Osteocyte (in vitro differentiated cells): ENCODE measurements at places on chromosomes 7 and 10.

- peak; percentile 93 for DNase-seq
These were observed 14.7 kb upstream of the MICALL2 start for GRCh38 chr7:1473864-1474512.

- DNase-seq = no peak
These were observed 6.4 kb downstream of the KDM7A start for GRCh38 chr7:140170375-140170774.

DNA sequence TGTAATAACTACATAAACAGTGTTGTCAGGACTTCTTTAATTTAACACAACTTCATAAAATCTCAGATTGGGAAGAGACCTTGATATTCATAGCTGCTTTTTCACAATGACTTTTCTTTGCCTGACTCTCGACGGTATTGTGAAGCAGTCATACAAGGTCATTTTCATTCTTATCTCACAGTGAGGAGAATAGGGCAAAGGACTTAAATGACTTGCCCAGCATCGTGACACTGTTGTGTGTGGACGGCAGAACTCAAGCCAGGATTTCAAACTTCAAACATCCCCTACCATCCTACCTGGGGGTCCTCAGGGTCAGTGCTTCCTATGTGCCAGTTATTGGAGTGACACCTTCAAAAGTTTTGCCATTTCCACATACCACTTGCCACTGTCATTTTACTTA lies 138.5 kb upstream of the GDF10 start:
- DNase-seq = no peak

- DNase-seq = no peak
These were observed 135.9 kb upstream of the CCDC6 start for GRCh38 chr10:60042262-60042661.

DNA sequence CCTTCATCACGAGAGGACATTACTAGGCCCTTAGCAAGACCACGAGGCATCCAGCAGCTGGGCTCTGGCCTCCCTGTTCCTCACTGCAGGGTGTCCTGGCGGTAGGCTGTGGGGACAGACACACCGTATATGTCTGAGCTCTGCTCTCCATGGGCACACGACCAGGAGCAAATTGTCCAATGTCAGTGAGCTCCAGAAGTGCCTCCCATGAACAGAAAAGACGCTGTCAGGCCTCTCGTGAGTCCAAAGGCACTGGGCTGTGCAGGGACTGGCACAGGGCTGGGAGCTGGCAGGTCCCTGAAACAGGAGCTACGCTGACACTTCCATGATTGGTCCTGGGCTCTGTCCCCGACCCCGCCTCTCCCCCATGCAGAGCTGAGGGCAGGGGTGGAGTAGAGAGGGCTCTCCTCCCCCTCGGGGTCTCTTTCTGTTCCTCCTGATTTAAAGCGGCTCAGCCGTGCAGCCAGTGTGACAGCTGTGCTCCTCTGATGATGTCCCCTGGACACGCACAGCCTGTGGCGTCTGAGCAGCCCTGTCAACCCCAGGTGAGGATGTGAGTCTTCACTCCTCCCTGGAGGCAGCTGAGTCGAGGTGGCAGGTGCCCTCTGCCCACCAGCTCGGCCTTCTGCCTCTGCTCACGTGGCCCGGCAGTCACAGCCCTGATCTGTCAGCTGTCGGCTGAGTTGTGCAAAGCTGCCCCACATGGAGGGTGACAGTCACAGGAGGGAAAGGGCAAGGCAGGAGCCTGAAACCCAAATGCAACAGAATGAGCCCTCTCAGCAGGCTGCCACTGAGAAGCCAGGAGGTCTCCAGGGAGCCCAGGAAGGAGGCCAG lies 13.0 kb downstream of the ANTXRL start:
- DNase-seq = peak; percentile 80

- no peak for DNase-seq
These were observed 161.9 kb downstream of the GRK5 start for GRCh38 chr10:119368991-119369869.

DNA sequence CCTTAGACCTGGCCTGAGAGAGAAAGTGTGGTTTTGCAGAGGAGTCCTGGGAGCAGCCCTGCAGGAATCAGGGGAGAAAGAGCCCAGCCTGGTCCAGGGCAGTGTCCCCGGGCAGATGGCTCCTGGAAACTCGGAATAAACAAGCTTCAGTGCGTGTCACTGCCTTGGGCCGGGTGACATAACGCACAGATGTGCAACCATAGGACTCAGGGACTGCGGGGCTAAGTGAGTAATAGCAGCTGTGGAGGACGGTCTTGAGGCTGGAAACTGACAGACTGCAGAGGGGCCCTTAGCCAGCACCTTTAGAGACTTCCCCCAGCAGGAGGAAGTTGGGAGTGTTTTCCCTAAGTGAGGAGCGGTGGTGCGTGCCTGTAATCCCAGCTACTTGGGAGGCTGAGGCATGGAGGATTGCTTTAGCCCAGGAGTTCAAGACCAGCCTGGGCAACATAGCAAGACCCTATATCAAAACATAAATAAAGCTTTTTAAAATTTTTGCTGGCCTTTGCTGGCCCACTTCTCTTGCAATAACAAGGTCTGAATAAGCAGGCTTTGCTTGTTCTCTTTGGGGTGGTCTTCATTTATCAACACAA lies 5.3 kb upstream of the CLIP2 start:
- DNase-seq = no peak

DNA sequence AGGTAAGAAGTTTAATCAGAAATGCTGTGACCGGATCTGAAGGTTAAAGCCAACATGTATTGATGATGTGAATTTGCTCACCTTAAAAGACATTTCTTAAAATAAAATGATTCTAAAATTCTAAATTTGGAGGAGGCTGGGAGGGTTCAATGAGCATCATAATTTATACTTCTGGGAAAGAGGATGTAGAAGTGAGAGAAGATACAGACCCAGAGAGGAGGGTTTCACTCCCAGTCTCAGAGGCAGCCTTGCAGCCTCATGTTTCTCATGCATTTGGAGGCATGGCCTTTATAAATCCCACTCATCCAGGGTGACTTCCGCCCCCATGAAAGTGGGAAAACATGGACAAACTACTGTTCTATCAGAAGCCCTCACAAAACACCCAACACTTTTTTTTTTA lies 305.6 kb upstream of the PITRM1 start:
- DNase-seq = no peak

DNA sequence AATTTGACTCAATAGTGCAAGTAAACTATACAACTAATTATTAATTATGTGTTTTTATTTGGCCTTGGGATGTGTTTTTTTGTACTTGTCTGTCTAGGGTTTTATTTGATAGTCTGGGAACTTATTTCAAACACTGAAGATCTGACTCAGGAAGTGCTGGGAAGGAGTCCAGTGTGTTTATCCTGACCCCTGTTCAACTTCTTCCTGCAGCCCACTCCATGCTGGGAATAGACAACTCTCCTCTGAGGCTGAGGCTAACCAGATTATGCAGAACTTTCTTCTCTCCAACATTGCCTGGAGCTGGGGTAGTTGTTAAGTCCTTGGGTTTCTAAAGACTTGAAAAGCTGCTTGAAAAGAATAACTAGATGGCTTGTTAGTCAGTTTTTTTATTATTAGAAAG lies 6.9 kb downstream of the CISD1 start:
- DNase-seq = no peak

DNA sequence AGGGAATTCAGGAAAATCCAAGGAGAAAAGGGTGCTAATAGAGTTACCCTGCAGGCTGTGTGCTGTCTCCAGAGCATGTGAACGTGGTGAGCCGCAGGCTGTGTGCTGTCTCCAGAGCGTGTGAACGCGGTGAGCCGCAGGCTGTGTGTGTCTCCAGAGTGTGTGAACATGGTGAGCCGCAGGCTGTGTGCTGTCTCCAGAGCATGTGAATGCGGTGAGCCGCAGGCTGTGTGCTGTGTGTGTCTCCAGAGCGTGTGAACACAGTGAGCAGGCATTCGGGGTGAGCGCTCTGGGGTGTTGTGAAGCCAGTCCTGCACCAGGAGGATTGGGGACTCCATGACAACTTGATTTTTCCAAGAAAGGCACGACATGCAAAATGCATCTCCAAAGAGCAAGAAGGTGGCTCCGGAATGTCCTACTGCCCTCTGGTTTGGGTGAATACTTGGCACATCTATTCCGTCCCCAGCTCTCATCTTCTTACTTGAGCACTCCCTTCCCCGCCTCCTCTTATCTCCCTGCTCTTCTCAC lies 407.9 kb upstream of the SHH start:
- peak; percentile 54 for DNase-seq

DNA sequence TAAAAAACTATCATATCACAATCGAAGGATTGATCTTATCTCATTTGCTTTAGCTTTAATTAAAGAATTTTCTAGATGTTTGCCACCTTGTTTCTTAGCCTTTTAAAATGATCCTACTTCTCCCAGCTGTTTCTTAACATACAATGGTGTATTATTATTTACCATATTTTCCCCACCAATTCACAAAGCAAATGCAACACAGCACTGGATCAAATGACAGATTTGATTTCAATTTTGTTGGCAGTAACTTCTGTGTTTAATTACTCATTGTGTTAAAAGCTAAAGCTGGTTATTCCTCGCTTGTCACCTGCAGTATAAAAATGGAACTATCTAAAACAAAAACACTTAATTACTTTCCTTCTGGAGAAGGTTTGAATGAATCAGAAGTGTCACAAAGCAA lies 19.6 kb downstream of the SVIL start:
- DNase-seq = no peak

- peak; percentile 96 for DNase-seq
These were observed 1.2 kb upstream of the ZMIZ1 start for GRCh38 chr10:79067241-79068202.

DNA sequence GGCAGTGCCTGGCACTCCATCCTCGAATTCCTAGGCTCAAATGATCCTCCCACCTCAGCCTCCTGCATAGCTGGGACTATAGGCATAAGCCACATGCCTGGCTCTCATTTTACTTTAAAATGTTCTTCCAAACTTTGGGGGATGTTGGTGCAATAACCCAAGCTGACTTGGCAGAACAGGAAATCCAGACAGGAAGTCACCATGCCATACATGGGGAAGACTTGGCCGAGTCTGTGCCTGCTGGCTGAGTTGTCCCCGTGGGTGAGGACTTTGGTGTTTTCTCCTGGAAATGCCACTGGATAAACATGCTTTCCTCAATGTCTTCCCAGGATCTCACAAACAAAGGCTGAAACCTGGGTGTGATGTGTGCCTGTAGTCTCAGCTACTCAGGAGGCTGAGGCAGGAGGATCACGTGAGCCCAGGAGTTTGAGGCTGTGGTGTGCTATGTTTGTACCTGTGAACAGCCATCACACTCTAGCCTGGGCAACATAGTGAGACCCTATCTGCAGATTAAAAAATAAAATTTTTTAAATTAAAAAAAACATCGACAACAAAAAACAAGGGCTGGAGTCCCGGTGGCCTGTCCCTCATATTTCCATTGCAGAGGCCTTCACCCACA lies 19.8 kb downstream of the HKDC1 start:
- DNase-seq = no peak
